IPS-NIHi11 (cell line): ENCODE measurements at places on chromosomes 5 and 9.
A peak's percentile ranks its signal among the peaks of the same experiment; 100 is the strongest.

DNA sequence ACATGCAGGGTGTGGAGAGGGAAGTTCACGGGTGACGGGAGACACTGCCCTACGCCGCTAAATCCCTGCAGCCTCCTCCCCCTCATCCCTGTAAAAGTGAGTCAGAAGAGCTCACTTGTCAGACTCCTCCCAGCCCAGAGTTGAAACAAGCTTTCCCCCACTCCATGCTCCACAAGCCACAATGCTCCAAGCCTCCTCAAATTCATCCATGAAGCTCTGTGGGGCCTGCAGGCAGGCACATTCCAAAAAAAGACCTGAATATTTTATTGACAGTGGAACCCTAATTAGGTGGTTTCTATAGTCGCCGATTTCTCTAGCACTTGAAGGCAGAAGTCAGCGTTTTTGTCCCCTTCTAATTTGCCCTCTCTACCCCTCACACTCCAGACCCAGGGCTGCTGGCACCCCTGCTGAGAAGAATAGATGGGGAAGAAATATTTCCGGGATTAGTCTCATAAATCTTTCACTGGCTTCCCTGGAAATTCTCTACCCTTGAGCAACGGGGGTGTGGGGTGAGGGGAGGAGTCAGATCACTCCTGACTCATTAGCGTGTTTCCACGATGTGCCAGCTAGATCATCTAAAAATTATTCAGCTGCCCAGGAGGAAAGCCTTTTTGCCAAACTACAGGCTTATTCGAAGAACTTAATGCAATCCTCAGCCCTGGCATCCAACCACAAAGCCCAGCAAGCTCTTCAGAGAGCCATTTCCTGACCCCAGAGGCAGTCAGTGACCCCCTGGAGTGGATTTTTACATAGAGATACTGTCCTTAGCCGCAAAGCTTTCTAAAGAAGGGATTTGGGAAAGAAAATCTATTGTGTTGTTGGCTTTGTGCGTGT, 97.1 kb downstream of the ENC1 start:
- DNase-seq = peak; percentile 57

DNA sequence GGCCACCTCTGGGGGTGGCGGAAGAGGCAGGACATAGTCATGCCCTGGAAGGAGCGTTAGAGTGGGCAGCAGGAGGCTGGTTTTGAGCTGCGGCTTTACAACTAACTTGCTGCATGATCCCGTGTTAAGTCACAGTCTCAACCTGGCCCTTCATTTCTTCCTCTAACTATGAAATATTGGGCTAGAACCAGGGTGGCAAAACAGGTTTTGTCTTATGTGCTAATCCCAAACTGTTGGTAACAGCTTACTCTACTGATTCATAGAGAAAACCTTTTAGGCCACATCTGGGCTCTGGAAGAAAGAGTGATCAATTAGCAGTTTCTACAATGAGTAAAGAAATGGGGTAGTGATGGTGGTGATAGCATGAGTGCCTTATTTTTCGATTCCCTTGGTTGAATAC, 74.1 kb upstream of the CLINT1 start:
- DNase-seq = no peak

DNA sequence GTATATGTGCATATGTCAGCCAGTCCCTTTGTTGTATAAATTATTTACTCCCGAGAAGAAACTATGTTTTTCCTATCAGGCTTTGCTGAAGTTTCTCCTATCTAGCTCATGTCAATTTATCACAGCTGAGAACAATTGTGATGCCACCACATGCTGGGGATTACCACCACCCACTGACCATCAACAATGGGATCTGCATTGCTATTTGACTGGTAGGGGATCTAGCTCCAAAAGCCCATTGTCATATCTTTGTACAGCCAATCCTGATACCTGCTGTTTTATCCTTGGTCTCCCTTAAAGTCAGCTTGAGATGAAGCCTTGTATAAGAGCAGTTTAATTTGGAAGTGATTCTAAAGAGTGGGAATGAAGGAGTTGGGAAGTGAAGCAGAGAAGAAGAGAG, 53.9 kb upstream of the KCNN2 start:
- peak; percentile 70 for DNase-seq

DNA sequence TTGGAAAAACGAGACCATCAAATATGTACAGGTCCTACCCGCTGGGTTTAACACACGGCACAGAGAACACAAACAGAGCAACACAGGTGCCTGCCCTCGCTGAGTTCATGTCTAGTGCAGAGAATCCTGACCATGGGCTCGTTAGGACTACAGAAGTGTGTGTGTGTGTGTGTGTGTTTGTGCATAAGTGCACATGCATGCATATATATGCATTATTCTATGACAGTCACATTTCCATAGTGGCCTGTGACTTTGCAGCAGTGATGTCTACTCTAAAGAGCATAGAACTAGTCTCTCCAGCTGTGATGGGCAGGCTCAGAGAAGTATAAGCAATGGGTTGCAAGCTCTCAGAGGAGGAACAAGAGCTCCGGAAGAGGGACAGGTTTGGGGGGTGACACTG, 27.7 kb downstream of the ORM2 start:
- DNase-seq = no peak

DNA sequence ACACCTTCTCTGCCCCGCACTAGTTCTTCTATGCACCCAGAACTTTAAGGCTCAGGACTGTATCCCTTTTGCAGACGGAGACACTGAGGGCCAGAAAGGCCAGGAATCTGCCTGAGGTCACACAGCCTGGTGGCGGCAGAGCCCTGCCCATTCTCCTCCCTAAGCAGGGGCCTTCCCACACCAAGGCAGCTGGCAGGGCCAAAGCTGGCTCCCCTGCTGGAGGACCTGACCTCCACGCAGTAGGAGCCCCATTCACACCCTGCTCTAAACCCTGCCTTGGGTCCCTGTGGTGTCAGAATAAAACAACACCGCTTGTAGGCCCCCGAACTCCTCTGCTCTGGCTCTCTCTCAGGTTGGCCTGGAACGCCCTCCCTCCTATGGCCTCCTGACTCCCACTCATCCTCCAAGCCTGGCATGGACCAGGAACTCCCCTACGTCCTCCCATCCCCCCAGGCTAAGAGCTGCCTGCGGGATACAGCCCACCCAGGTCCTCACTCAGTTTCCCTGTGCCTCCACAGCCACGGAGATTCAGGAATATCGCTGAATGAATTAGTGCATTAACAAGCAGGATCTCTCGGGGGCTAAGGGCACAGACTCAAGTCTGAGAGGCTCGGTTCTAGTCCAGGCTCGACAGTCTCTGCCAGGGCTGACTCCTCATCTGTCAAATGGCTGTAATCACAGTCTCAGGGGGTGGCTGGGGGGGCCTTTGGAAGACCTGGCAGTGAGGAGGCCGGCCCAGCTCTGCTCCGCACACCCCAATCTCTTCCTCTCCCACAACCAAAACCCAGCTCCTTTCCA, 2.8 kb downstream of the ST6GALNAC6 start:
- no peak for DNase-seq

DNA sequence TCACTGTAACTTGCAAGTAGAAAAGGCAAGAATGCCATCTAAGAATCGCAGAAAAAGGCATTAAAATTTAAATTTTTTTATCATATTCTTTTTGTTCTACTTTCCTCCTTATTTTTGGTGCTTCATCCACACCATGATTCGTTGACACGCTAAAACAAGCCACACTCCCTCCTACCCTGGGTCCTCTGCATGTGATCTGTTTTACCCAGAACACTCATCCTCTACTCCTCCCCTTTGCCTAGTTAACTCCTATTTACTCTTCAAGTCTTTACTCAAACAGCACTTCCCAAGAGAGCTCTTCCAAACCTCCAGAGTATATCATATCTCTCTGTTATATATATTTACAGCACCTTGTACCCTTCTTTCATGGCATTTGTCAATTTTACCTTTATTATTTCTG, 61.4 kb upstream of the SRP19 start:
- DNase-seq = no peak
